ENCODE measurements at places on chromosomes 16 and 17.

GRCh38 chr17:79048826-79049755, 25.1 kb downstream of the C1QTNF1 start:
- DNase-seq: no peak

DNA sequence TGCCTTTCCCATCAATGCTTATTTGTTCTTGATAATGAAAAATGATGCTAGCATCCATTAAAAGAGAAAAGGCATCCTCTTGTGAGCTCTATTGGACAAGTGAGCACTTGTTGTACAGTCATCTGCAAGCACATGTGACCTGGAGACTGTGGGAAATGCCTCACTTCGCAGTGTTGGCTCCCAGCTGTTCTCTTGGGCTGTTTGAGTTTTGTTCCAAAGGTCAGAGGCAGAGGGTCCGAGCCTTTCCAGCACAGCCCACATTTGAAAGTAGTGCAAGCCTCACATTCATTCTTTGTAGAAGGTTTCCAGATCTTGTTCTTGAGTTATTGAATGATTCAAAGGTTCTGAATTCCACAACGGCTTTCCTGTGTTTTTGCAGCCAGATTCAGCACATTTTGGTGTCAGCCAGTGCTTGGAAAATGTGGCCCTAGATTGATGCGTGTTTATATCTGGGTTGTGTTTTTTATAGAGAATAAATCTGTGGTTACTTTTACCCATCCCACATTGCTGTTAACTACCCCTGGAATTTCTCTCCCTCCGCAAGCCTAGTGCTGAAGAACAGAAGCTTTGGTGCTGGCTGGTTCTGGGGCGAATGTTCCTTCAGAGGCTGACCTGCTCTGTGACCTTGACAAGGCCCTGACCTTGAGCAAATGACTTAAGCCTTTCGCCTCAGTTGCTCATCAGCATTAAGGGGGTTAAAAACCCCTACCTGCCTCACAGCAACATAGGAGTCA, 49.8 kb downstream of the CDH1 start:
- DNase-seq: peak; percentile 93

GRCh38 chr17:66211047-66211810, 18.0 kb downstream of the APOH start:
- DNase-seq: no peak

DNA sequence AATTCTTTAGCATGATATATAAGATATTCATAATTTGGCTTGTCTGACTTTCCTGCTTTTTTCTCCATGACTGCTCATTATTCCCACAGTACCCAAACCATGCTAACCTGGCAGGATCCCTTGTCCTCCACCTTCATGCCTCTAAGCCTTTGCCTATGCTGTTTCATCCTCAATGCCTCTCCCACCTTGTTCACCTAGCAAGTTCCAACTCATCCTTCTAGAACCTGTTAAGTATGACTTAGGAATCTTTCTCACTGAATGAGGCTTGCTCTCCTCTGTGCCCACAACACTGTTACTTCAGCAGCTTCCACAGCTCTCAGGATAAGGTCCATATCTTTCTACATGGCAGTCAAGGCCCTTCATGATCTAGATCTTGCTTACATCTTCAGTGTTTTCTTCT, 34.0 kb downstream of the CA10 start:
- peak; percentile 48 for DNase-seq

DNA sequence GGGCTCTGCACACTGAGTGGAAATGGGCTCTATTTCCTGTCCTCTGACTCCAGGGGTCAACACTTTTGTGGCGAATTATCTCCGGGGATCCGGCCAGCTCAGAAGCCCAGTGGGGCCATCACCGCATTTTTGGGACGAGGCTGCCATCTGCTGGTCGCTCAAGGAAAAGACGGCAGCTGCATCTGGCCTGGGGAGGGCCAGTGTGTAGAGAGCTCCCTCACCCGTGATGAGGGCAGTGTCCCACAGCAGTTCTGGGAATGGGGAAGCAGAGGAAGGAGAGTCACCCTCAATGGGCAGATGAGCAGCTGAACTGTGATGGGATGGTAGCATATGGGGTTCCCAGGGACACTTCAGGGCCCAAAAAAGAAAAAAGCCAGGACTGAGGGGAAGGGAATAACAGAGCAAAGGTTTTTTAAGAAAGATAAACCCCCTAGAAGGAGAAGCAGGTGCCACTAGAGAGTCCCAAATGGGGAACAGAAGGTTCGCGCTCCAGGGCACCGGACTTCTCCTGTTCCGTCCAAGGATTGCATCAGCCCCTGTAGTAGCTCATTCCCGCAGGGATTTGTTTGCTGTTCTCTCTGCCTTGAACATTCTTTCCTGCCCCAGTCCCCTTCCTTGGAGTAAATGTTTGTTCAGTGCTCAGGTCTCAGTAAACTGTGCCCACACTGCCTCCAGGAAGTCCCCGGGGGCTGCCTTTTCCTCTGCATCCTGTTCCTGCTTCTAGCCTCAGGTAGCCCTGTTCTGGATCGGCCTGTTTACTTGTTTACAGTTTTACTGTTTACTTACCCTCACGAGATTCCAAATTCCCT, 9.3 kb upstream of the ABCC12 start:
- peak; percentile 39 for DNase-seq

GRCh38 chr16:35570946-35571345, 2111.5 kb downstream of the TP53TG3F start:
- DNase-seq: no peak

GRCh38 chr16:73064212-73064993, 16.5 kb upstream of the ZFHX3 start:
- no peak for DNase-seq

DNA sequence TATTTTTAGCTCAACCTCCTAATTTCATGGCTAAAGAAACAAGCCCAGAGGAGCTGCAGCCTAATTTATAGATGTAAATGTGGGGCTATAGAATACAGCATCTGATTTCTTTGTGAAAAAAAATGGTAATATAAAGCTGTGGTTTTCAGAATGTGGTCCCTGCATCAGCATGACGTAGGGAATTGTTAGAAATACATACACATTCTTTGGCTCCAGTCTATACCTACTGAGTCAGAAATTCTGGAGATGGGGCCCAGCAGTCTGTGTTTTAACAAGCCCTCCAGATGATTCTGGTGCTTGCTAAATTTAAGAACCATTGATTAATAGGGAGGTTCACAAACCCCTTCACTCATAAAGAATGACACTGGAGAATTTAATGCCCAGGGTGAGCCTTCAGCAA, 18.1 kb upstream of the MYH8 start:
- no peak for DNase-seq

- DNase-seq: peak; percentile 31
Observed at GRCh38 chr16:81745704-81746558, 33.2 kb upstream of the PLCG2 start.

DNA sequence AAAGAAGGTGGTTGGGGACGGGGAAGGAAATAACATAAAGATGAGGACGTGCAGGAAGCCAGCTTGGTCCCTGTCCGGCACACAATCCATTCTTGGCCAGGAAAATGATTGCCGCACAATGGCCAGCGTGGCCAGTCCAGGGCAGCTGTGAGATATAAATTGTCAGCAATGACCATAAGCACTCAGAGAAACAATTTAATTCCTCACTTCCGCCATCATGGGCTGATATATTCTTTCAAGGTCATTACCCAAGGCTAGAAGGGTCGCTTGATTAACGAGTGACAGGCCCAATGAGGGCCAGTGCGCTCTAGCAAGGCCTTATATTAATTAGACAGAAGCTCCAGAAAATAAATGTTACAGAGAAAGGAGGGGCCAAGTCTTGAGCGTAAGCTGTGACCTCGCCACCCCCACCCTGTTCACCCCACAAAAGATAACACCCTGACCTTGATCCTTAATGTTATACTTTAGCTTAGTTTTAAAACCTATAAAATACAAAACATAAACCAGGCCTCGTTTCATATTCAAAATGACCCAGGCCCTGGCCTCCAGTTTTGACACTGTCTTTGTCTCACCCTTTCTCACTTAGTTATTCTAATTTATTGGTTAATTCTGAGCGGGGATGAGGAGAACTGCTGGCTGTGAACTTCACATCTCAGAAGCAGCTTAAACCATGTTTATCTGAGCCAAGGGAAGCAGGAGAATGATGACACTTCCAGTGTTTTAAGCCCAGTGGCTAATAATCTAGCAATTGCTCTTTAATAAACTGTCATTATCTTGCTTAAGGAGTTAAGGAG, 478.3 kb upstream of the ZFHX3 start:
- DNase-seq: no peak

DNA sequence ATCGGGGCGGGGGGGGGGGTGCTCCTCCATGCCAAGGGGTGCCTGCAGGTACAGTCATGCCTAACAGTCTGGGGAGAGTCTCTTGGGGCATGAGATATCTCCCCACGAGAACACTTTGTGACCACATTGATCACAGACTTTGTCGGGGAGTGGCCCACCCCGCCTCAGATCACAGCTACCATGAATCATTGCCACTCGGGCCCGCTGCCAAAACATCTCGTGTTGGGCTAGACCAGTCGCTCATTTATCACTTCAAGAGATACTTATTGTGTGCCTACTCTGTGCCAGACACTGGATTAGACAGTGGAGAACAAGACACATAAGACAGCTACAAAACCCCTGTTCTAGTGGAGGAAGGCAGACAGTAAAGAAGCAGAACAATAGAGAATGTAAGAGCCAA, 72.6 kb downstream of the CLEC16A start:
- DNase-seq: peak; percentile 84

DNA sequence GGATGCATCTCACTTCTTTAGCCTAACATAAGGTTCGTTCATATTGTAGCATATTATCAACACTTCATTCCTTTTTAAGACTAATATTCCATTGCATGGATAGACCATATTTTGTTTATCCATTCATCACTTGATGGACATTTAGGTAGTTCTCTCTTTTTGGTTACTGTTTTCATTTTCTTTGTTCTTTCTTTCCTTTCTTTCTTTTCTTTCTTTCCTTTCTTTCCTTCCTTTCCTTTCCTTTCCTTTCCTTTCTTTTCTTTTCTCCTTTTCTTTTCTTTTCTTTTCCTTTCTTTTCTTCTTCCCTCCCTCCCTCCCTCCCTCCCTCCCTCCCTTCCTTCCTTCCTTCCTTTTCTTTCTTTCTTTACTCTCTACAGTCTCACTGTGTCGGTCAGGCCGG, 24.2 kb downstream of the PLCG2 start:
- no peak for DNase-seq

DNA sequence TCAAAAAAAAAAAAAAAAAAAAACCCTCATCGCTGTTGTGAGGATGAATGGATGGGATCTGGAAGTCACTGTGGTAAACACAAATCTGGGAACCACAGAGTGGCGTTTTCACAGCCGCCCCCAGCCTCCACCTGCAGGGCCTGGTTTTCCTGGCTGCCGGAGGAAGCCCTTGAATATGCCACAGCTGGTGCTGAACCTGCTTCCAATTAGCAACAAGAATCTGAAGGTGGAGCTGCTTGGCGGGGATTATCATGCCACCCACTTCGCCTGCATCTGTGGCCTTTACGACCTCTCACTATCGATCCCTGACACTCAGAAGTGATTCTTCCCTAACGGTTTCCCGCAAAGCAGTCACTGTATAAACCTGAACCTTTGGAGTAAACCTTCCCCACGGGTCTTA, 16.1 kb downstream of the MRM3 start:
- DNase-seq: no peak

GRCh38 chr17:40540448-40540847, 24.8 kb downstream of the CCR7 start:
- DNase-seq: no peak

- DNase-seq: no peak
Observed at GRCh38 chr17:66221343-66221742, 7.9 kb downstream of the APOH start.

- DNase-seq: no peak
Observed at GRCh38 chr17:1966274-1967086, 58.7 kb downstream of the RTN4RL1 start.

DNA sequence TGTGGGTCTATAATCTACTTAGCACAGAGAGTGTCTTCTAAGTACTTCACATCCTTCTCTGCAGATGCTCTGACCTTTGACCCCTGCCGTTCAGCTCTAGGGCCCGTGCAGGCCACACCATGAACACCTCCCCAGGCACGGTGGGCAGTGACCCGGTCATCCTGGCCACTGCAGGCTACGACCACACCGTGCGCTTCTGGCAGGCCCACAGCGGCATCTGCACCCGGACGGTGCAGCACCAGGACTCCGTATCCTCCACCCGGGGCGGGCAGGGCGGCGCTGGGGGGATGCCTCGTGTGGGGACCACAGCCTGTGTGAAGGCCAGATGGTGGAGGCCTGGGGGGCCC, 686 bp downstream of the MLST8 start:
- DNase-seq: no peak

DNA sequence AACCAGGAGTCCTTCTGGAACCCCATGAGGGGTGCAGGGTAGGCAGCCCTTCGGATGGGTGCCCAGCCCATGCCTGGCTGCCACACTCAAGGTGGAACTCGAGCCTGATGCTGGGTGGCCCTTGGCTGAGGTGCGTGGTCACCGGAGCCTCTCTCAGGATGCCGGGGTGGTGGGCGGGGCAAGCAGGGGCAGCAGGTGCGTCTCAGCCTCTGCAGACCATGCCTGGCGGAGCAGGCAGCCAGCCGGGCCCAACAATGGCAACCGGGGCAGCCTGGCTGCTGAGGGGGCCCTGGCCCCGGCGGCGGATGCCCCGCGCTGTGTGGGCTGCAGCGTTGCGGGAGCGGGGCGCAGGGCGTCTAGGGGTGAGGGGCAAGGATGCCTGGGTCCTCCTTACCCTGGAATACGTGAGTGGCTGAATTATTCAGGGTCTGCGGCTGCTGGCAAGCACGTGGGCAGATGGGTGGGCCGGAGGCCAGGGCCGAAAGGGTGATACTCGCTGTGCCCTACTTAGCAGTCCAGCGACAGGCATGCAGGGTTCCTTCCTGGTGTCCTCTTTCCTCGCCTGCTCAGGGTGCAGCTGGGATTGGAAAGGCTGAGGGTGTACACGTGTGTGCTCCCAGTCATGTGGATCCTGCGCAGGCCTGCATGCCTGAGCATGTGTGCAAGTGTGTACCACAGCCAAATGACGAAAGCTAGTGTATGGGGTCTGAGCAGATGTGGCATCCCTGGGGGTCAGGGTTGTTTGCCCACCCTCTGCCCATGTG, 14.6 kb downstream of the MYO15A start:
- no peak for DNase-seq

GRCh38 chr17:71098071-71098470, 928.7 kb downstream of the KCNJ2 start:
- no peak for DNase-seq
